ENCODE measurements at places on chromosomes 7 and 10. TPM values are rescaled to one million over a fixed set of nuclear protein-coding genes. Genes with fewer than 3 reads are reported as not detected.

DNA sequence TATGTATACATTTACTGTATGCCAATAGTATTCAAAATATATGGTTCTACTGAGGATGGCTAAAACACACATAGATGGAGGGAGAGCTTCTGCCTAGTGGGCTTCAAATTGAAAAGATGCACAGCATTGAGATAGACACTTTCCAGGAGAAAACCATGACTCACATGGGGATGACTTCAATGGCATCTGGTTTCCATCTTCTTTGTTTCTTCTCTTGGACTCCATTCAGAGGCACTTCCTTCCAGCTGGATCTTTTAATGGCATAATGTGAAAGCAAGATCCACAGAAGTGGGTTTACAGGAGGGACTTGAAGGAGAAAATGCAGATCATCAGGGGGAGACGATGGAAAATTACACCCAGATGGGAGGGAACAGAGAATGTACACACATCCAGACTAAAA lies 84.9 kb downstream of the ZNF365 start:
- DNase-seq: no peak

Gene CEP55
- total RNA-seq: 18.7 TPM

- DNase-seq: no peak
These were observed 11.4 kb upstream of the CSGALNACT2 start for GRCh38 chr10:43126759-43127424.

Gene IFIT1B
- total RNA-seq: not detected

Gene SPDYE9
- total RNA-seq: not detected

DNA sequence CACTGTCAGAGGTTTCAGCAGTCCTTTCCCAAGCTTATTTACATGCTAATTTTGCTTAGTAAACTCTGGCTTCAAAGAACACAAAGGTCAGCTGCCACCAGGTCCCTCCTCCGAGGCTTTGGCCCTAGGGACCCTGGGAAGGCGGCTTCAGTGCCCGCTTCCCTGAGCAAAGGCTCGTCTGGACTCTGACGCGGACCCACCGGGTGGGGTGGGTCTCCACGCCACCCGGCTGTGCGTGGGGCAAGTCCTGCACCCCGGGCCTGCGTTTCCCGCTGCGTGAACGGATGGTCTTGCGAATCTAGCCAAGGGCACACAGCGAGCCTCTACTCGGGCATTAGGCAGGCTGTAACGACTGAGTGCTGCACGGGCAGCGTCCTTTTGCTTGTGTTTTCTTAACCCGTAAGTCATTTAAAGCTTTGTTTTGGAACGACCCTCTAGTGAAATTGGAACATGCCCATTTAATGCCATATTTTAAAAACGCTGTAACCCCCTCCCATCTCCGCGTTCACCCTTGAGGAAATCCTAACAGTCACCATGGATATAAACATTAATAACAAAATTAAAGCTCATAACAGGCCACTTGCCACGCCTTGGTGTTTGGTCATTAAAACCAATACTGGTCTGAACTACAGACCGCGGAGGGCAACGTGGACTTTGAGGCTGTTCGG lies 828 bp downstream of the BNIP3 start:
- peak; percentile 45 for DNase-seq

Gene PGAM2
- total RNA-seq: under 0.01 TPM

Gene APBB1IP
- under 0.01 TPM for total RNA-seq

DNA sequence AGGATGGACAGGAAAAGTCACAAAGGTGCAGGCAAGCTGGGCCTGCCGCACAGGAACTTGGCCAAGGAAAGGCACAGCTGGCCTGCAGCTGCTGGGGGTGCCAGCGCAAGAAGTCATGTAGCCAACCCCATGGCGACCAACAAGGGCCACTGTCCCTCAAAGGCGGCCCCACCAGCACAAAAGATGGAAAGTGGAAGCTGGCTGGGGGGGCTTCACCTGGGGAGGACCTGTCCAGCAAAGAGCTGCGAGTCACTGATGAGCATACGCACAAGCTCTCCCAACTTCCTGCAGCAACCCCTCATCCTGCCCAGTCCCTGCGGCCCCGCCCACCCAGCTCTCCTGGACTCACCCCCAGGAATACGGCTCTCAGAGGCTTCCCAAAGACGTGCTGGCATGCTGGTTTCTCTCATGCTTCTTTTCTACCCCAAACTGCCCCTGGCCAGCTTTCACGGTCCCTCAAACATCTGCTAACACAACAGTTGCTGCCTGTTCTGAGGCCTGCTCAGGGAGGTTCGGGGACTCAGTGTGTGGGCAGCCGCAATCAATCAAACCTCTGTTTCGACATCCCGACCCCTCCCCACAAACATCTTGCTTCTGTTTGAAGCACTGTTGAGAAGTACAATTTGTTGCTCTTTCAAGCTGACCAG lies 67.6 kb downstream of the FAM53B start:
- no peak for DNase-seq

Gene GSTO1
- total RNA-seq: 286 TPM

Gene PFKFB3
- total RNA-seq: 12.9 TPM

Gene CCDC146
- total RNA-seq: 0.79 TPM

DNA sequence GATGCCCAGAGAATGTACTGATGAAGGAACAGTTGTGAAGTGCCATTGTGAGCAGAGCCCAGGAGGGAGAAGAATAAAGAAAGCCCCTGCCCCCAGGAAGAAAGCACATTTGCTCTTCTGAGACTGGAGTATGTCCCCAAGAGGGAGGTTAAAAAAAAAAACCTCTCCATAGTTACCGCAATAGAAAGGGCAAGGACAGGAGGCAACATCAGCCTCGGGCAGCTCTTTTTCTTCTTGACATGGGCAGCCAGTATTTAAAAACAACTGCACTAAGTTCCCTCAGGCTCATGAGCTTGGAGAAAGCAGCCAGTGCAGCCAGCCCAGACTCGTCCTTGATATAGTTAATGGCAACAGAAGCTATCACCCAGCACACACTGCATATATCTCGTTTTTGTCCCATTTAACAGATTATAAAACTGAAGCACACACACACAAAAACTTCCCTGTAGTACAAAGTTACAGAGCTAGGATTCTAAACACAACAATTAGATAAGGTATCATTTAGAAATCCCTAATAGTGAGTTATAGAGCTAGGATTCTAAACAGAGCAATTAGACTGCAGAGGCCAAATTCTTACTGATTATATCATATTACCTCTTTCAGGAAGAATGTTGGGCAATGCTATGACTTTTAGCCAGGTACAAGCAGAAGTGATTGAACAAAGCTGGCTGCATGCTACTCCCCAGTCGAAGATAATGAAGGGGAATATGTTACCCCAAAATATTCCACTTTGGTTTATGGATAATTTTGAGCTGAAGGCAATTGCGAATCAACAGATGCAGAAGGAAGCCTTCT lies 823.5 kb downstream of the GRID1 start:
- no peak for DNase-seq

DNA sequence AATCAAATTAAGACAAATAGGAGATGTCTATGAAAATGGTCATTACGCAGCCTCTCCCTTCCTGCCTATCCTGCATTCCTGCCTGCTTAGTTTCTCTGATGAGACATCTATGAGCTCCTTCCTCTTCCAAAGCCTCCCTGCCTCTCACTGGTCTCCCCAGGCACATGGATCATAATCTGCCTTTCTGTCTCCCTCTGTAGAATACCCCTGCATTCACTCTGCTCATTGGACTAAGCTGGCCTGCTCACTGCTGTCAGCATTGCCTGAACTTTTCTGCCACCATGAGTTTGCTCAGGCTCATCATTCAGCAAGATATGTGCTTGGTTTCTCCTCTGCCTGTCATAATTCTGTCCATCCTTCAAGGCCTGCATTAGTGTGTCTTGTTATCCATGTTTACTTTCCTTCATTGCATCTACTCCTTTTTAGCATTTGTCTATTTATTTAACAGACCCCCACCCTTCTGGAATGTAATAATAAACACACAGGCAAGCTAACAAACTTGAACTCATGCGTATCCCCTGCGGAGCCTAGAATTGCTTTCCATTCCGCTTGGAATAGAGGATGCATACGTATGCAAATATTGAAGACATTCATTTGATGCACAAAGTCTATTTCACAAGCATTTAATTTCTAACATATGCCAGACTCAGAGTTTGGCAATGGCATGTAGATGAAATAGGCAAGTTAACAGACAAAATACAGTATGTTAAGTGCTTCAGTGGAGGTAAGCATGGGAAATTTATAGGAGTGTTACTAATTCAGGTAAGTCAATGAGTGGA lies 88.3 kb downstream of the PTPRZ1 start:
- DNase-seq: peak; percentile 81

- DNase-seq: no peak
These were observed 67.0 kb upstream of the ATRNL1 start for GRCh38 chr10:115026056-115026745.

DNA sequence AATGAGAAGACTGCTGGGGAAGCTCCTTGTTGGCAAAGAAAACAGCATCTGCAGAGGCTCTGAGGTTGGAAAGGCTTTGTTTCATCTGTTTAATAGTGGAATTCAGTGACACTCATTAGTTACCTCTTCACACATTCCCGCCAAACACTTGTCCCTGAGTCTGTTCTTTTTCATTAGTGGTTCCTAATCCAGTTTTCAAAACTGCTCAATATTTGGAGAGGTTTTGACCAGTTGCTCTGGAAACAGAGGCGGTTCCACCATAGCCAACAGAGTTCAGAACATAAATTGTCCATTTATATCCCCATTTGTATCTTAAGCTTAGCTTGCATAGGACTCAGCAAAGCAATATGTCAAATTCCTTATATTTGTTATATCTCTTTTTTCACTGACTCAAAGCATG lies 754.6 kb downstream of the AUTS2 start:
- no peak for DNase-seq

DNA sequence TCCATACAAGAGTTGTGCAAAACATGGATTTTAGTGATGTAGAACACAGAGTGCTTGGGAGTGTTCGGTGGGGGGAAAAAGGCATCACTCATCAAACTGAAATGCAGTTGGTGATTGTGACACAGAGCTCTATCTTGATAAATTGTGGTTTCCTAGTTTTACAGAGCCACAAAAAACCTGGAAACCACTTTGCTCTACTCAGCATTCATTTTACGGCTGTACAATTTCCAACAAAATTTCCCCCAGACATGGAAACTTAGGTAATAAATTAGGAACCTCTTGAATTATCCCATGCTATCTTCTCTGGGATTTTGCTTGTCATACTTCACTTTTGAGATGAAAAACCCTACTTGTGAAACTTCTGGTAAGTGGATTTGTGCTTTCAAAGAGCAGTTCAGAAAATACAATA lies 614.9 kb upstream of the FZD8 start:
- DNase-seq: peak; percentile 41

DNA sequence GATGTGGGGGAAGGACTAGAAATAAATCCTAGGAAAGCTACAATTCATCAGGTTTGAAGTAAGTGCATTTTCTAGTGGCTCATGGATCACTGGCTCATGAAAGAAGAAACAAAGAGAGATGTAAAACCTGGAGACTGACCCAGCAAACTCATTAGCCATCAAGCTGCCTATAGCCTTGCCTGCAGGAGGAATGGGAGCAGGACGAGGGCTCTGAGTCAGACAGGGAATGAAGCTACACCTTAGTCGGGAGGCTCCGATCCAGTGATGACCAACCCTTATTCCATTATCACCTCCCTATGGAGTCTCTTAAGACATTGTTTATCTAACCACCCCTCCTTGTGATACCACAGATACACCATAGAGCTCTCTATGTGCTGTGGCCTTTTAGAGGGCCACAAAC lies 112.5 kb upstream of the WDR11 start:
- no peak for DNase-seq

- DNase-seq: no peak
These were observed 152.2 kb downstream of the NXPH1 start for GRCh38 chr7:8585591-8585990.

GRCh38 chr10:45640941-45641340 lies 31.6 kb downstream of the ZFAND4 start:
- DNase-seq: no peak

- DNase-seq: no peak
These were observed 42.0 kb downstream of the ABCA13 start for GRCh38 chr7:48213226-48213625.

GRCh38 chr10:126049759-126050700 lies 153.7 kb downstream of the FANK1 start:
- peak; percentile 89 for DNase-seq

Gene ZMIZ2
- total RNA-seq: 7.9 TPM

Gene NAT16
- total RNA-seq: not detected

Gene ASB15
- total RNA-seq: not detected

Gene C7orf57
- not detected for total RNA-seq

DNA sequence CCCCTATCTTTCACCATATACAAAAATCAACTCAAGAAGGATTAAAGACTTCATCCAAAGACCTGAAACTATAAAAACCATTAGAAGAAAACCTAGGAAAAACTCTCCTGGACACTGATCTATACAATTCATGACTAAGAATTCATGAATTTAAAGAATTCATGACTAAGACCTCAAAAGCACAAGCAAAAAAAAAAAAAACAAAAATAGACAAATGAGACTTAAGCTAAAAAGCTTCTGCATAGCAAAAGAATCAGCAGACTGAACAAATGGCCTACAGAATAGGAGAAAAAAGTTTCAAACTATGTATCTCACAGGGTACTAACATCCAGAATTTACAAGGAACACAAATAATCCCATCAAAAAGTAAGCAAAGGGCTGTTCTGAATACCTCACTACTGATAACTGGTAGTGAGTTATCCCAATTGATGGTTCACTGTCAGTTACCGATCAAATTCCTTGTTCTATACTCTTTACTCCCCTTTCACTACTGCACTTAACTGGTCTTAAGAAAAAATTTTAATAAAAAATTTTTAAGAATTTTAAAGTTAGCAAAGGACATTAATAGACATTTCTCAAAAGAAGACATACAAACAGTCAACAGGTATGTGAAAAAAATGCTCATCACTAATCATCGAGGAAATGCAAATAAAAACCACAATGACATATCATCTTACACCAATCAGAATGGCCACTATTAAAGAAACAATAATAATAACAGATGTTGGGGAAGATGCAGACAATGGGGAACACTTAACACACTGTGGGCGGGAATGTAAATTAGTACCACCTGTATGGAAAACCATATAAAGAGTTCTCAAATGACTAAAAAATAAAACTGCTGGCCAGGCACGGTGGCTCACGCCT lies 33.2 kb downstream of the KMT2C start:
- DNase-seq: no peak

DNA sequence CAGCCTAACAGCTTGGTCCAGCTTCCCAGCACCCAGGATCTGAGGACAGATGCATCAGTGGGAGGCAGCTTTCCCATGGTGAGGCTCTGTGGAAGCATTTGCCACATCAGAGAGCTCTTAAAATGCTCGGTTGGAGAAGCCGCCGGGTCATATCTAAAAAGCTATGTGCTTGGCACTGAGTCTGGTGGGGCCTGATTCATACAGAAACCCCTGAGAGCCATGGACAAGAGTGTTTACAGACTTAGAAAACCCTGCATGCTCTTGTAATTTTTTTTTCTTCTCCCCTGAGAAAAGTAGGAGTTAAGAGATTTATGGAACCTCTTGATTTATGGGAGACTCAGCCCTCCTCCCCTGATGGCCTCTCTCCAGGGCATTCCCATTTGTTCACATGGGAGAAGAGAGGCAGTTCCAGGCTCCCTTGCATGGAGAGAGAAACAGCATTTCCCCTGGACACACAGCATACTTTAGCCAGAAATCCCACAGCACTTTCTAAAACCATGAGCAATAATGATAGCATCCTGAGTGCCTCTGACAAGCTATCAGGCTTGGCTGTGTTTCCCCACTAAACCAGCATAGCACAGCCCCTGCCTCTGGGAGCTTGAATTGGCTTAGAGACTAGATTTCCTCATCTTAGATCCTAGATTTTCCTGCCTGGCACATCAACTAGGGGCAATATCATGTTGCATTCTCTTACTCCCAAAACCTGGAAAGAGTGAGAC lies 322.1 kb upstream of the AUTS2 start:
- DNase-seq: no peak

GRCh38 chr7:106720641-106721040 lies 59.7 kb upstream of the CCDC71L start:
- no peak for DNase-seq

Gene MYO3A
- not detected for total RNA-seq

Gene LRRC27
- total RNA-seq: 5.0 TPM

All from lung microvascular endothelial cell (primary cell).